ENCODE measurements at places on chromosomes 11 and 22.

DNA sequence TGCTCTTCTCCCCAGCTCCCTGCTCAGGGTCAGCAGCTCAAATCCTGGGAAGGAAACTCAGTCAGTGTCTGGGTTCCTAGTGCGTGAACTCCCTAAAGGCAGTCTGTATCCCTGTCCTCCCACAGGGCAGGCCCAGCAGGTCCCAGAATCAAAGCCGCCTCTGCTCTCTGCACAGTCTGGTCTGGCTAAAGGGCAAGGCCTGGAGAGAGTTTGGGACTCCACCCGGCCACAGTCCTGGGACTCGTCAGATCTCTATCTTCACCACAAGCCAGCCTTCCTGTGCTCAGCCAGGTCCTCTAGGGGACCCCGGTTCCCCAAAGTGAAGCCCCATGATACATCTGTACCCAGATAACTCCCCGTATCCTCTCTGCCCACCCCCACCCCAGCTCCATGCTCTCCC, 56.2 kb upstream of the CSNK2A3 start:
- DNase-seq = no peak

DNA sequence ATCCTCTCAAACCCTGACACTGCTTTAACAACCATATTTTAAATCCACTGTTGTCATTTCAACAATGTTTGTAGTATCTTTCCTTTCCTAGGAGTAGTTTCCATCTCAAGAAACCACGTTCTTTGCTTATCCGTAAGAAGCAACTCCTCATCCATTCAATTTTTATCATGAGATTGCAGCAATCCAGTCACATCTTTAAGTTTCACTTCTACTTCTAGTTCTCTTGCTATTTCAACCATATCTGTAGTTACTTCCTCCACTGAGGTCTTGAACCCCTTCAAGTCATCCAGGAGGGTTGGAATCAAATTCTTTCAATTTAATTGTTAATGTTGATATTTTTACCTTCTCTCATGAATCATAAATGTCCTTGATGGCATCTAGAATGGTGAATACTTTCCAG, 22.4 kb downstream of the CCDC82 start:
- DNase-seq = no peak

DNA sequence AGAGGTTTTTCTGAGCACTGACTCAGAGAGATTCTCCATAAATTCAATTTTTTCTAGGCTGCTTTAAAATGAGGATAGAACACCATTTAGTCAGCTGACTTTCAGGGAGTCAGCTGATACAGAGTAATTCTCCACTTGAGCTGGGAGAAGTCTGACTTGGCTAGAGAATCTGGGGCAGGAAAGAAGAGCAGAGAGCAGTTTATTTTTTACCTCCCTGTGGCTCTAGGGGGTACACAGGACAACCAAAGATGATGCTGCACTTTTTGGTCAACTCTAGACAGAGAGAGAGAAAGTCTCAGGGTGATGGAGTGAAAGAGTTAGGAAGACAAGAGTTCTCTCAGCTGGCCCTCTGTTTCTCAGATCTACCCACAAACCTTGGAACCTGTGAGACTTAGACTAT, 67.3 kb upstream of the EED start:
- no peak for DNase-seq

DNA sequence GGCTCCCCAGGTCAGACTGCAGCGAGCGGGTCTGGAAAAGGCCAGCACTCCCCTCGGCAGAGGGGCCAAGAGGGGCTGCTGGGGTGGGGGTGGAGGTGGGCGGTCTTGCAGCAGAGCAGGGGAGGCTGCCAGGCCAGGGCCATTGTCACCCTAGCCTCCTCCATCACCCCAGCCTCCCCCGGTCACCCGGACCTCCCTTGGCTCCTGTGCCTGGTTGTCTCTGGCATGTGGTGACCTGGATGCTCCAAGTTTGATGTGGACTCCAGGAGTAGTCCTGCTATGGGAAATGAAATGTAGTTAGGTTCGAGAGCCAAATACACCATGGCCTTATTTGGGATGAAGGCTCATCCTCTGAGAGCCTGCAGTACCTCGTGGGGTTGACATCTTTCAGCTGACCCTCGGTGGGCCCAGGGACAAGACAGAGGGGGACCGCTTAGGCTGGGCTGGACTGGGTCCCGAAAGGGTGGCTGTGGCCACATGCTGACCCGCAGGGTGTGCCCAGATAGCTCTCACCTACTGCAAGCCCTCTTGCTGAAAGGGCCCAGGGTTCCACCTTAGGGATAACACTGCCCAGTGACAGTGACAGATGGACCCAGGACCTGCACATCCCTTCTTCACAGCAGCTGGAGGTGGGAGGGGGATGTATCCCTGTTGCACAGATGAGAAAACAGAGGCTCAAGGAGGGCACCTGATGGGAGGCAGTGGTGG, 24.1 kb downstream of the MRGPRD start:
- no peak for DNase-seq

GRCh38 chr11:75236062-75236461, 4.5 kb upstream of the TPBGL start:
- DNase-seq = no peak

DNA sequence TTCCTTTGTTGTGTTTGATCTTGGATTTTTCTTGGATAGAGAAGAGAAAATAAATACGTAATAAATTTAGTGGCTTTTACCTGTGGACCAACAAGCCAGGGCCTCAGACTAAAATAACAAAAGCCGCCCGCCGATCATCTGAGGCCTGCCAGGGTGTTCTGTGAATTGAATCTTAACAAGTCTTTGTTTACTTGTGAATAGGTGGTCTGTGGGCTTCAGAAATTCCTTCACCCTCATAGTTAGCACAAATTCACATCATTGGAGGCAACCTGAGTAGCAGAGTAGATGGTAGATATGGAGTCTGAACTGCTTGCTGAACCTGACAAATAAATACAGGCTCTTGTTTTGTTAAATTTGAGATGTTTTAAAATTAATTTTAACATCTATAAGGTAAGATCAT, 176.3 kb upstream of the MTNR1B start:
- no peak for DNase-seq

GRCh38 chr11:62538470-62539237, 8.0 kb downstream of the AHNAK start:
- DNase-seq = no peak

DNA sequence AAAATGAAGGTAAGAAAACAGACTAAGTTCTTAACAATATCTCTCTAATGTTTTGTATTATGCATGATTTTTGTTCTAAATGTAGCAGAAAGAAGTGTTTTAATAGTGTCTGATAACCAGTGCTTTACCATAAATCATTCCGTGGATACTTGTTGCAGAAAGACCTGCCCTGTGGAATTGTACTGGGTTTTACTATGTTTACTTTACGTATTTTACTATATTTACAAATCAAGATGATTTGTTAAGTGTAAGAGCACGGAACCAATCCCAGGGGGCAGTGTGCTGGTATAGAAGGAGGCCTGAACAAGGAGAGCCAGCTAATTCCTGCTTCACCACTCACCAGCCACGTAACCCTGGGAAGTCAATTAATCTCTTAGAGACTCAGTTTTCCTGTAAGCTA, 1.4 kb downstream of the HTR3B start:
- no peak for DNase-seq

DNA sequence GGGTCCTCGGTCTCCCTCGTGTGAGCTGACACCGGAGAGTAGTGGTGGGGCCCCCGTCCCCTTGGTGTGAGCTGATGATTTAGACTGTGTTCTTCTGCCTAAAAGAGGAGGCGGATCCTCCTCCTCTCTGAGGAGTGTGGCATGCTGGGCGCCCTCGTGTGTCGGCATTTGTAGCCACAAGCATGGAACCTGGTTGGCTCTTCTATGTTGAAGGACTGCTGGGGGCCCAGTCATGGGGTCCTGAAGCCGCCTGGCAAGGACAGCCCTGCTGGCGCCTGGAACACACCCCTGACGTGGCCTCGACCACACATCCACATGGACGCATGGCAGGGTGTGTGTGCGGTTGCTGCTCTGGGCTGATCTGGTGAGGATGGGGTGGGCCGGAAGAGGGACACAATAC, 50.2 kb downstream of the AP2A2 start:
- DNase-seq = no peak

DNA sequence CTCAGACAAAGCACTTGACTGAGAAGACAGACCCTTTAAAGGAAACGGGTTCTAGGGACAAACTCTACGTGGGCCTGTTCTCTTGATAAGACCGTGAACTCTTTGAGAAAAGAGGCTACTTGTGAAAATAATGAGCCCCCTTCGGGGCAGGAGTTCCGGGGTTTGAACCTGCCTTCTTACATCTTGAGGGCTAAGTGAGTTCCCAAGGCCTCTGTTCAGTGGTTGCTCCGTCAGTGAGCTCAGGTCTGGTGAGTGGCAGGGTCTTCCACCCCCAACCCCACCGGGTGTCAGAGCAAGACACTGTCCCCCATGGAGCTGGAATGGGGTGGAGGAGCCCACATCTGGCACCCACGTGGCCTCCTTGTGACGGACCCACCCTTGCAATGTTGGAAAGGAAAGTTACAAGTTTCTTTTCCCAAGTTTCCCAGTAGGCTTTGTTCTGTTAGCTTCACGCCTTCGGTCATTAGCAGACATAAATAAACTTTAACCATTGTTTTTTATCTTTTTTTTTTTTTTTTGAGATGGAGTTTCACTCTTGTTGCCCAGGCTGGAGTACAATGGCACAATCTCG, 6.3 kb upstream of the SAMM50 start:
- DNase-seq = no peak

DNA sequence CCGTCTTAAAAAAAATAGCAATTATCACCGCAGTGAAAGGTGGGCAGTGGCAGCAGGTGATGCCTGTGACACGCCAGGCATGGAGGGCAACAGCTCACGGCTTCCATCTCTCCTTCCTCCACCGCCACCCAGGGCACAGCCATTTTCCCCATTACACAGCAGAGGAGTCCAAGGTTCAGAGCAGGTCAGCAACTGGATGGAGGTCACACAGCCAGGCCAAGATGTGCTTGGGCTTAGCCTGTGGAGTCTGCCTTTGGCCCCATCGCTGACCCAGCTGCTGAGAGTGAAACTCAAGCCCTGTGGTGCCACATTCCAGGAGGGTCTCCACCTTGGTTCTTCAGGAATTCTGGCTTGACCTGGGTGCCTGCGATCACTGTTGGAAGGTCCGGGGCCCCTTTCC, 411.1 kb downstream of the SHANK2 start:
- no peak for DNase-seq

- no peak for DNase-seq
Observed at GRCh38 chr11:108632041-108632704, 32.7 kb upstream of the DDX10 start.

GRCh38 chr11:45896422-45896984, 10.6 kb downstream of the FREY1 start:
- no peak for DNase-seq

DNA sequence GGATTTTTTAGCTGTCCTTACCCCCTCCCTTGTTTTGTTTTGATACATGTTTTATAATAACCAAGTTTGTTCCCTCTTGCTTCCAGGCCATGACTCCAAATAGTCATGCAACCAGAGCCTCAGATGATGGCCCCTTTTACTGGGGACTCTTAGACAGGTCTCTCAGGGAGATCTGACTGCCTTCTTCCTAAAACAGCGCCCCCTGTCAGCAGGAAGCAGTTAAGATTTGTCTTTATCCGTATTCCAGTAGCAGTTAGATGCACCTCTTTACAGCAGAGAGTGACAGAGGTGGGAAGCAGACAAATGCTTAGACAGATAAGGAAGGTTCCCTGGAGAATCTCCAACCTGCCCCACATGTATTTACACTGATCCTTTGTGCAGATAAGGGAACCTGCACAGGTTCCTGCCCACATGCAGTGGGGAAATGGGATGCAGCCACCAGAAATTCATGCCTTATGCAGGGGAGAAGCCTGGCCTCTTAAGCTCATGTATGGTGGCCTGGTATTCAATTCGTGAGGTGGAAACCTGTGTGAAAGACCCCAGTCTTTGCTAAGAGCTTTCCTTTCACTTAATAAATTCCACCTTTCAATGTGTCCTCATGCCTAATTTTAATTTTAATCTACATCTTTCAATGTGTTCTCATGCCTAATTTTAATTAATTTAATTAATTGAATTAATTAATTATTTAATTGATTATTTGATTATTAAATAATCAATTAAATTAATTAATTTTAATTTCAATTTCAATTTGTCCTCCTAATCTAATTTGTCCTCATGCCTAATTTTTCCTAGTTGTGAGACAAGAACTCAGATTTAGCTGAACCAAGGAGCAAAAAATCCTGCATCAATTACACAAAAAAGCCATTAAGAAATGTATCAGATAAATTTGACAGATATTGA, 11.5 kb upstream of the GLYAT start:
- DNase-seq = no peak

- no peak for DNase-seq
Observed at GRCh38 chr11:100961633-100962032, 168.0 kb downstream of the PGR start.

GRCh38 chr11:5505363-5506048, 4.3 kb downstream of the UBQLN3 start:
- DNase-seq = no peak

GRCh38 chr11:61041755-61042518, 60.4 kb upstream of the CD5 start:
- no peak for DNase-seq

Data from stimulated activated CD4-positive, alpha-beta T cell treated with anti-CD3 and anti-CD28 coated beads, Interleukin-1b, Interleukin-23, amount 100 ng/mL, for 1 hour (primary cell).